ENCODE measurements at places on chromosomes 11 and 22.

GRCh38 chr11:103993507-103993906, 42.9 kb upstream of the DDI1 start:
- no peak for DNase-seq

GRCh38 chr11:15699978-15700377, 585.3 kb downstream of the INSC start:
- DNase-seq: no peak

- DNase-seq: no peak
These were observed 83.2 kb downstream of the TEAD1 start for GRCh38 chr11:12757416-12757815.

- DNase-seq: peak; percentile 28
These were observed 840 bp downstream of the SEZ6L start for GRCh38 chr22:26170112-26170492.

GRCh38 chr22:46336119-46337078, 885 bp downstream of the TRMU start:
- DNase-seq: no peak

- DNase-seq: no peak
These were observed 53.6 kb downstream of the BCR start for GRCh38 chr22:23233752-23234408.
